Heart left ventricle (tissue), 16 donors: ENCODE measurements at places on chromosomes 4 and X.

GRCh38 chrX:38192007-38192810 lies 28.5 kb downstream of the SRPX start:
- peaks cover 5% of the 10 kb centered on the region for H3K4me1 ChIP-seq
- no peaks in the 10 kb centered on the region for H3K36me3 ChIP-seq
- no peak overlapping the region for H3K27ac ChIP-seq

DNA sequence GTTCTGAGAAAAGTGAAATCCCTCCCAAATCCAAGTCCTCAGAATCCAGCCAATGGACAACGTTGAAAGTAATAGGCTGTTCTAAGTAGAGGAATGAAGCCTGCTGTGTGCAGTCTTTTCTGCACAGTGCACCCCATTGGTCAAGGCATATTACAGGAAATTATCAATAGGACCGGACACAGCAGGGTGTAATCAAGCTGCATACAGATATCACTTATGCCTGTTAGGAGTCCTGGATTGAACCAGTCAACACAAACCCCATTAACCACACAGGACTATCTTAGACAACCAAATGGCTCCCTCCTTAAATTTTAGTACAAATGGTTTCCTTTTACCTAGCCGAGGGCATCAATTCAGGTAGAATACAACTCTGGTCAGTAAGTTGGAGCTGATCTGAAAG lies 34.2 kb upstream of the MAGEA8 start:
- no peaks in the 10 kb centered on the region for H3K4me1 ChIP-seq
- no peaks in the 10 kb centered on the region for H3K36me3 ChIP-seq
- no peak overlapping the region for H3K27ac ChIP-seq
- H3K4me3 ChIP-seq = no peak overlapping the region

DNA sequence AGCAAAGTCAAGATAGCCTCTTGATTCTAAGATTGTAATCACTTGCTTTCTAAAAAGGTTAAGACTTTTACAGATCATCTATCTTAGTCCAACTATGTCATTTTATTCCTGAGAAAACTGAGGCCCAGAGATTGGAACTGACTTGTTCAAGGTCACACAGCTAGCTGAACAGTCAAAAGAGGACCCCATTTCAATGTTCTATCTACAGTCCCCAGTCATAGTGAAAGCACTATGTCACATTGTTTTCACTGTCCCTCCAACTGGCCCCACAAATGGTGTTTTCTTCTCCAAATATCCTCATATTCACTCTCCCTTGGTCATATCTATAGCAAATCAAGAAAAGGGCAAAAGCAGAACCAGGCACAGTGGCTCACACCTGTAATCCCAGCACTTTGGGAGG lies 145.2 kb downstream of the OPHN1 start:
- no peak overlapping the region for H3K4me3 ChIP-seq
- no peak for DNase-seq
- H3K4me1 ChIP-seq = no peaks in the 10 kb centered on the region
- H3K27me3 ChIP-seq = no peaks in the 10 kb centered on the region
- H3K27ac ChIP-seq = no peak overlapping the region

DNA sequence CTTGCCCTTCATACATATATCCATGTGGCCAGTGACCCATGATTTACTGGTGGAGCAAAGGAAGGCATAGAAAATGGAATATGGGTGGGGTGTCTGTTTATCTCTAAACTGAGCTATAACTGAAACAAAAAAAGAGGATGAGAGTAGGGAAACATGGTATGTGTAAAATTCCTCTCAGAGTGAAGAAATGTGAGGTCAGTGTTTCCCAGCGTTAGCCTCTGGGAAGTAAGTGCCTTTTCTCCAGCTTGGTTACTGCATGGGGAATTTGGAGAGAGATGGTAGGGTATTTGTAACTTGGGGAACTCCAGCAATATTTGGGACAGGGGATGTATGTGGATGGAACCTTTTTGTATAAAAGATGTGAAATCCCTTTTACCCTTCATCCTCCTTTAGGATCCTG lies 89.4 kb downstream of the AFF1 start:
- peaks cover 61% of the 10 kb centered on the region for H3K4me1 ChIP-seq
- H3K36me3 ChIP-seq = no peaks in the 10 kb centered on the region
- H3K4me3 ChIP-seq = no peak overlapping the region
- no peak for DNase-seq
- H3K27ac ChIP-seq = peak overlapping the region; percentile 7

- H3K36me3 ChIP-seq = no peaks in the 10 kb centered on the region
- no peak overlapping the region for H3K4me3 ChIP-seq
- no peaks in the 10 kb centered on the region for H3K27me3 ChIP-seq
- no peak overlapping the region for H3K27ac ChIP-seq
These were observed 195.4 kb upstream of the PPP1R2C start for GRCh38 chrX:42973321-42973720.

DNA sequence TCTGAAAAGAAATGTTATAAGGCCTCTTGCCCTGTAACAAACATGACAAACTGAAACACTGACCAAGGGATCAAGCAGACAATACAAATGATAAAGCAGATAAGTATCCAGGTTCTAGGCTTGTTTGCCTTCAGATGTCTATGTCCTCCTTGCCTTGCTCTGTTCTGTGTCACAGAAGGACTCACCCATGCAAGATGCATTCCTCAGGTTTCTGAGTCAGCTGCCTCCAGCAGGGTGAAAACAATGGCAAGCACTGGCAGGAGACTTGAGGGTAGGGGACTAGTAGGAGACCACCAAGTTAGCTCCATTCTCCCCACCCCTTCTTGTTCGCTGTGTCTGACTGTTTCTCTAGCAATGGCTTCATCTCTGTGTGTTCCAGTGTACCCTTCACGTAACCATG lies 76.6 kb upstream of the CXXC4 start:
- H3K4me3 ChIP-seq = no peak overlapping the region
- H3K4me1 ChIP-seq = no peaks in the 10 kb centered on the region
- no peak for DNase-seq
- no peak overlapping the region for H3K27ac ChIP-seq

DNA sequence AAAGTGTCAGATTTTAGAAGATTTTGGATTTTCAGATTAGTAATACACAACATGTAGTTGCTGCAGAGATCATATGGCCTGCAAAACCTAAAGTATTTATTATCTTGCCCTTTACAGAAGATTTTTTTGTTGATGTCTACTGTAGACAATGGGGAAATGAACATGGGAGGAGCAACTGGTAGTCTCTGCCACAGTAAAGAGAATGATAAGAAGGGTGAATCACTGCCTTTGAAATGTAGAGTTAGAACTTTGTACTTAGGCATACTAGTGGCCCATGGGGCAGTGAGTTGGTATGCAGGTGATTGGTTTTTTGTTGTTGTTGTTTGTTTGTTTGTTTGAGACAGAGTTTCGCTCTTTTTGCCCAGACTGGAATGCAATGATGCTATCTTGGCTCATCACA lies 50.1 kb downstream of the GAB1 start:
- DNase-seq = no peak
- H3K4me3 ChIP-seq = no peak overlapping the region
- peaks cover 81% of the 10 kb centered on the region for H3K4me1 ChIP-seq

DNA sequence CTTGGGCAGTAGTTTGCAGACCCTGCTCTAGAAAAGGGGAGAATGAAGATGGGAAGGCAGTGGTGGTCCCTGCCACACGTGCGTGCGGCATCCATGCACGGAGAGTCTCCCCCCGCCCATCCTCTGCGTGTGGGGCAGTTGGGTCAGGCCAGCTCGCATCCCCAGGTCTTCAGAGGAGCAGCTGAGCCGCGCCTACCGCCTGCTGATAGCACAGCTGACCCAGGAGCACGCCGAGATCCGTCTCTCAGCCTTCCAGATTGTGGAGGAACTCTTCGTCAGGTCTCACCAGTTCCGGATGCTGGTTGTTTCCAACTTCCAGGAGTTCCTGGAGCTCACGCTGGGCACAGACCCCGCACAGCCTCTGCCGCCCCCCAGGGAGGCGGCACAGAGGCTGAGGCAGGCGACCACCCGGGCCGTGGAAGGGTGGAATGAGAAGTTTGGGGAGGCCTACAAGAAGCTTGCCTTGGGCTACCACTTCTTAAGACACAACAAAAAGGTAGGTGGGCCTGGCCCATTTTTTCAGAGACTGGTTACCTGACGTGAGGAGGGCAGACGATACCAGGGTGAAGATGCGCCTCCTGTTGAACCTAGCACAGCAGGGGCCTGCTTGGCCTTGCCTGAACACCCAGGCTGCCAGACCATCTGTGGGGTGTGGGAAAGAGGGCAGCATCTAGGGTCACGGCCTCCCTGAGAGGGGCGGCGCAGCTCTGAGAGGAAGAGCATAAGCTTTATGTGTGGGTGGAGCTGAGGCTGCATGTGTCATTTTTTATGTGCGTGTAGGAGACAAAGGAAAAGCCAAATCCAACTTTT lies 2.6 kb downstream of the UVSSA start:
- no peak overlapping the region for H3K27ac ChIP-seq
- no peaks in the 10 kb centered on the region for H3K27me3 ChIP-seq
- no peak for DNase-seq
- H3K4me3 ChIP-seq = no peak overlapping the region
- H3K4me1 ChIP-seq = peaks cover 15% of the 10 kb centered on the region
- H3K36me3 ChIP-seq = peaks cover 39% of the 10 kb centered on the region

DNA sequence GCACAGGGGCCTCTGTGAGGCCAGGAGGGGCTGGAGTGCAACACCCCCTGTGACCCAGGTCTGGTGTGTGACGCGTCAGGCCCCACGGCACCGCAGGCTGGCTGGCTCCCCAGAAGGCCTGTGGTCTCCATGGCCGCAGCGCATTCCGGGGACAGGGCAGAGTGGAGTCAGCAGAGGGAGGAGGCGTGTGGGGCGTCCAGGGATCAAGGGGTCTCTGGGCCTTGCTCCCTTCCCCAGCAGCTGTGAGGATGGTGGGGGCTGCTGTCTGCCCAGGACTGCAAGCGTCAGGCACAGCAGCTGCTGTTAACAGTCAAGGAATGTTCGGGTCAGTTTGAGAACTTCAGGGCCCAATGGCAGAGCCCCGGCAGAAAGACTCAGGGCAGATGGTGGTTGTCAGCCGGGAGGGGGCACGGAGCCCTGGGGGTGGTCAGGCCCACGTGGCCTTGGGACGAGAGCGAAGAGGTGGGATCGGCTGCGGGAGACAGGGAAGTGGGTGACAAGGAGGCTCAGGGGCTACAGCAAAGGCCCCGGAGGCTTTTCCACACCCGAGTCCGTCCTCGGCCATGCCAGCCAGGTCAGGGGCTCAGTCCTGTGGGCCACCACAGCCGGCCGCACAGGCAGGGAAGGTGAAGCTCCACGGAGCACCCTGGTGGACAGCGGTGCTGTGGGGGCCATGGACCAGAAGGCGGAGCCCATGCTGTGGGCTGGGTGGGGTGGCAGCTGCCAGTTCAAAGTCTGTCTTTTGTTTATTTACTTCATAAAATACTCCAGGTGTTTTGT lies 18.3 kb downstream of the PCGF3 start:
- peaks cover 6% of the 10 kb centered on the region for H3K4me1 ChIP-seq
- H3K36me3 ChIP-seq = peaks cover 3% of the 10 kb centered on the region
- H3K27ac ChIP-seq = no peak overlapping the region
- no peaks in the 10 kb centered on the region for H3K27me3 ChIP-seq

- peaks cover 4% of the 10 kb centered on the region for H3K4me1 ChIP-seq
- H3K36me3 ChIP-seq = no peaks in the 10 kb centered on the region
- H3K27ac ChIP-seq = no peak overlapping the region
- DNase-seq = no peak
- H3K4me3 ChIP-seq = no peak overlapping the region
- no peaks in the 10 kb centered on the region for H3K27me3 ChIP-seq
These were observed 53.1 kb downstream of the ABLIM2 start for GRCh38 chr4:8105306-8106100.

DNA sequence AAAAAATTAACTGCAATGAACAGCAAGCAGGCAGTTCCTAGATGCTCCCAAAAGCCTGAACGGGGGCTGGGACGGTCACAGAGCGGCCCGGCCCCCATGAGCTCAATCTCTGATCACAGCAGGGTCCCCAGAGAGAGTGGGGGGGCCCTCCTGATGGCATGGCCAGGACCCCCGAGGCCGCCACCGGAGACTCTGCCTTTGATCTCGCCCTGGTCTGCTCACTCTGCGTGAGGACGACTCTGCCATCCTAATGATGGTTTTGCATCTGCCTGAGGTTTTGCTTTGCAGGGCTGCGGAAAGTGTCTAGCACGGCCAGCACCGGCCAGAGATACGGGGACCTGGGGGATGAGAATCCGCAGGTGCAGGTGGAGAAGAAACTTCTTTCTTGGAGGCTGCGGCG lies 103.8 kb downstream of the SHOX start:
- no peak overlapping the region for H3K4me3 ChIP-seq
- no peak overlapping the region for H3K27ac ChIP-seq
- H3K36me3 ChIP-seq = no peaks in the 10 kb centered on the region

DNA sequence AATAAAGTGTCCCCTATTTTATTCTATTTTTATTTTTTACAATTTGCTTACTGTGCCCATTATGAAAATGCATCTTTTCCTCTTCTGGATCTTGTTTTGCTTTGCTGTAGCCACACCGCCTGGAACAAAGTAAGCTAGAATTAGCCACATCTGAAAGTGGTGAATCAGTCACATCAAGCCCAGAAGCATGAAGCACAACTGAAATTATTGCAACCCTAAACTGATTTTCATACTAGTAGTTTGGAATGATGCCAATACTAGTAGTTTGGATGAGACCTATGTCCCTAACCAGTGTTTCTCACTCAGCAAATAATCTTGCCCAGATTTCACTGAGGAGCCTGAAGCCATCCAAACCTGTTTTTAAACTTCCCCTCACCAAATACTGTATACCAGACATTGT lies 303.0 kb downstream of the EPHA5 start:
- no peak for DNase-seq
- no peaks in the 10 kb centered on the region for H3K4me1 ChIP-seq
- no peak overlapping the region for H3K4me3 ChIP-seq
- H3K27ac ChIP-seq = no peak overlapping the region

GRCh38 chrX:112941209-112941837 lies 100.7 kb upstream of the AMOT start:
- no peaks in the 10 kb centered on the region for H3K27me3 ChIP-seq
- H3K27ac ChIP-seq = no peak overlapping the region
- no peak for DNase-seq
- H3K36me3 ChIP-seq = no peaks in the 10 kb centered on the region

DNA sequence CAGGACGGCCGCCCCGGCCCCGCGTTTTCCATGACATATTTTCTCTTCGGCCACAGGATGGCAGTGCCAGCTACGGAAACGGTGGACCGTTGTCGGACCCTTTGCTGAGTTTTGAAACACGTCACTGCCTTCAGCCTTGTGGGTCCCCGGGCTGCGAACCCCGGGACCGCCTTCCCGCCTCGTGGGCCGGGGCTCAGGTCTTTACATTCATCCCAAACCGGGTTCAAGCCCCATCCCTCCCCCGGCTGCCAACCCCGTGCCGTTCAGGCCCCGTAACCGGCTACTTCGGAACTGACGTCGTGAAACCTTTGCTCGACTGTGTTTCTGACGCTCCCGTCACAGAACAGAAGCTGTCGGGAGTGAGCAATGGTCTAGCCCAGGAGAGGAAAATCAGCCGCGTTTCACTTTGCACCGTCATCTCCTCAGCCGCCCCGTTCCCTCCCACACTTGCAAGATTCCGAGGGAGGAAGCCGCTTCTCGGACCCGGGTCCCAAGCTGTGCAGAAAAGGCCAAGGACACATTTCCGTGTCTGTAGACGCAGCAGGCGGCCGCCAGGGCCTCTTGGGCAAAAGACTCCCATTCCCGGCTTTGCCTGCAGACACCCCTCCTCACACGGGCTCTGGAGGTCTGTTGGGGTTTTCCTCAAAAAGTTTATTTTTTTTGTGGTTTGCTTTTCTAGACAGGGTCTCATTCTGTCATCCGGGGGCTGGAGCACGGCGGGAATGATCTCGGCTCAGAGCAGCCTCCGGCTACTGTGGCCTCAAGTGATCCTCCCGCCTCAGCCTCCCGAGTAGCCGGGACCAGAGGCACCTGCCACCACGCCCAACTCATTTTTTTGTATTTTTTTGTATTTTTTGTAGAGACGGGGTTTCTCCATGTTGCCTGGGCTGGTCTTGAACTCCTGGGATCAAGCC lies 41.4 kb upstream of the PPP2R3B start:
- no peak overlapping the region for H3K27ac ChIP-seq
- no peak overlapping the region for H3K4me3 ChIP-seq
- no peak for DNase-seq
- peaks cover 18% of the 10 kb centered on the region for H3K27me3 ChIP-seq
- H3K4me1 ChIP-seq = no peaks in the 10 kb centered on the region
